ENCODE measurements at places on chromosomes 11 and 22. TPM values are rescaled to one million over a fixed set of nuclear protein-coding genes. Genes with fewer than 3 reads are reported as not detected.

NLRP6 gene
- not detected for total RNA-seq

APOA1 gene
- total RNA-seq: not detected

TRIM49 gene
- not detected for total RNA-seq

TRIM64 gene
- total RNA-seq: not detected

POU2AF2 gene
- total RNA-seq: 0.18 TPM

PDE3B gene
- total RNA-seq: 10.0 TPM

MMP7 gene
- total RNA-seq: 37.5 TPM

KDM4D gene
- 0.14 TPM for total RNA-seq

VSIG10L2 gene
- total RNA-seq: 0.28 TPM

FAM111B gene
- 0.19 TPM for total RNA-seq

PLAAT5 gene
- 6.6 TPM for total RNA-seq

POU2F3 gene
- 0.23 TPM for total RNA-seq

ALG9 gene
- total RNA-seq: 22.2 TPM

FXYD2 gene
- 310 TPM for total RNA-seq

Measured in pancreas (tissue), 10 donors.